Activated effector memory CD4-positive, alpha-beta T cell treated with anti-CD3 and anti-CD28 coated beads, Interleukin-2, amount 50 U/mL, for 16 hours (primary cell): ENCODE measurements at places on chromosomes 6 and 20.

- DNase-seq: no peak
Measured at GRCh38 chr20:17345321-17345720, 118.5 kb downstream of the PCSK2 start.

DNA sequence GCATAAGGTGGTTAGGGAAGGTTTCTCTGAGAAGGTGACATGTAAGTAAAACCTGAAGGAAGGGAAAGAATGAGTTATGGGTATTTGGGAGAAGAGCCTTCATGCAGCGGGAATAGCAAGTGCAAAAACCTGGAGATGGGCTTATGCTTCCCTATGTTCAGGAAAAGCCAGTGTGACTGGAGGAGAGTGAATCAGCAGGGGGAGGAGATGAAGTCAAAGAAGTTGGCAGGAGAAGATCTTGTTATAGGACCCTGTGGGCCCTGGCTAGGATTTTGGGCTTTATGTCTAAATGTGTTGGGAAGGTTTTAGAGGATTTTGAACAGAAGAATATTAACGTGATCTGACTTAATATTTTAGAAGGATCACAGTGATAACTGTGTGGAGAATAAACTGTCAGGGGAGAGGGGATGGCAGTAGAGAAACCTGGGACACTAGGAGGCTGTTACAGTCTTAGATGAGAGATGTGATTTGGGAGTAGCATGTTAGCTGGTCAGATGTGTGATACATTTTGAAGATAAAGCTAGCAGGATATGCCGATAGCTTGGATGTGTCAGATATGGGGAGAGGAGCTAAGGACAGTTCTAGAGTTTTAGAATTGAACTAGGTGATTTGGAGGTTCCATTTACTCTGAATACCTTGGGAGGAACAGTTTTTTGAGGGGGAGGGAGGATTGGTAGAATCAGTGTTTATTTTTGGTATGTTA, 41.0 kb downstream of the PHF3 start:
- DNase-seq: no peak

DNA sequence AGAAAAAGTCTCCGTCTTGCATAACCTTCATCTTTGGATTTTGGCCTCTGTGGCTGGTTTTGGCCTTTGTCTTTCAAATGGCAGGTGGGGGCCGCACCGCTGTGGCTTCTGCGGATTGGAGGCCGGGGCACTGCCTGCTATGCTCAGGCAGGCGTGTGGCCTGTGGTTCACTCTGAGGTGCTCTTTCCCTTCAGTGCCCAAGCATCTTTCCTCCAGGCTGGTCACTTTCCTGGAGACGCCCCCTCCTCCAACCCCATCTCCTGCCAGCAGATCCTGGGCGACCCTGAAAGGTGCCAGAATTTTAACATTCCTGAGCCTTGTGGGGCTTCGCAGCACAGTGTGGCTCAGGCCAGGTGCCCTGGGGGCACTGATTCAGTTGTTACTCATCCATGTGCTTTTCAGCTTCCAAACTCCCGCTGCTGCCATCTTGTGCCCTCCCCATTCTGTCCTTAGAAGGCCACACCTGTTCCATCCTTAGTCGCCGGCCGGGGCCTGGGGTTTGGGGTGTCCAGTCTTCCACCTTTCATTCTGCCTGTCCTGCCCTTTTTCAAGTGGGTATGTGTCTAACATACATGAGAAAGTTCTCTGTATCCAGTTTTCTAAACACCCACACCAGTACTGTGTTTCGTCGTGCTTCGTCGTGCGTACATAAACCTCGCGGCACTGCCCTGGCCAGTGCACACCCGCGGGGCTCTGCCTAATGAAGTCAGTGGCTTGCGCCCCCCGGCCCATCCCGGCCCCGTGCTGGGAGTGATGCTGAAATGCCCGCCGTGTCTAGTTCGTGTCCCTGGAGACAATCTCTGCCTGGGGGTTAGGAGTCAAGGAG, 12.1 kb downstream of the SS18L1 start:
- no peak for DNase-seq

DNA sequence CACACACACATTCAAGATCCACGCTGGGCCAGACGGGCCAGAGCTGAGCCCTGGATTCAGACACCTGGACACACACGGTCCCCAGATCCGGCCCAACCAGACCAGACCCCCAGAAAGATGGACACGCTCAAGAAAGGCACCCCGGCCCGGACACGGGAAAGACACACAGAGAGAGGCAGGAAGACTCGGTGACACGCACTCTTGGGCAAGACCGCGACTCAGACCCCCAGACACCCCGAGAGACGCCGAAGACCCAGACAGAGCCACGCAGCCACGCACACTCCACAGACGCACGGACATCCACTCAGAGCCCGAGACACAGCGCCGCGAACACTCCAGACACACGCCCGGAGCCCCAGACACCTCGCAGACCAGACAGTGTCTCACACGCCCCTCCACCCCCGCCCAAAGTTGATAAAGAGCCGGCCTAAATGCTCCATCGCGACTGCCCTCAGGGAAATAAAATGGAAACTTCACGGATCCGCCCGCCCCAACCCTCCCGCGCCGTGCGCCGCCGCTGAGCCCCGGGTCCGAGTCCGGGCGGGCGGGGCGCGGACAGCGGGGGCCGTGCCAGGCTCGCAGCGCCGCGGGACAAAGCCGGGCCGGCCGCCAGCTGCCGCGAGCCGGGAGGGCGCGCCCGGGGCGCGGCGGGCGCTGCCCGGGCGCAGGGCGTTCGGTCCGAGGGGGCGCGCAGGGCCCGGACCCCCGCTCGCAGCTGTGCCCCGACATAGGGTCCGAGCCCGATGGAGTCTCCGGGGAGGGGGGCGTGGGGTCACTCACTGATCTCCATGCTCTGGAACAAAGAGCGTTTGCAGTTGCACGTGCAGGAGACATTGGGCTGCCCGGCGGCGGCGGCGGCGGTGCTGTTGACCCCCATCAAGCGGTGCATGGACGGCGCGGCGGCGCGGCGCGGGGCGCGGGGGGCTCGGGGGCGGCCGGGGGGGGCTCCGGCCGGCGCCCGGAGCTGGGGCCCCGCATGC, 831 bp downstream of the PMEPA1 start:
- peak; percentile 76 for DNase-seq

DNA sequence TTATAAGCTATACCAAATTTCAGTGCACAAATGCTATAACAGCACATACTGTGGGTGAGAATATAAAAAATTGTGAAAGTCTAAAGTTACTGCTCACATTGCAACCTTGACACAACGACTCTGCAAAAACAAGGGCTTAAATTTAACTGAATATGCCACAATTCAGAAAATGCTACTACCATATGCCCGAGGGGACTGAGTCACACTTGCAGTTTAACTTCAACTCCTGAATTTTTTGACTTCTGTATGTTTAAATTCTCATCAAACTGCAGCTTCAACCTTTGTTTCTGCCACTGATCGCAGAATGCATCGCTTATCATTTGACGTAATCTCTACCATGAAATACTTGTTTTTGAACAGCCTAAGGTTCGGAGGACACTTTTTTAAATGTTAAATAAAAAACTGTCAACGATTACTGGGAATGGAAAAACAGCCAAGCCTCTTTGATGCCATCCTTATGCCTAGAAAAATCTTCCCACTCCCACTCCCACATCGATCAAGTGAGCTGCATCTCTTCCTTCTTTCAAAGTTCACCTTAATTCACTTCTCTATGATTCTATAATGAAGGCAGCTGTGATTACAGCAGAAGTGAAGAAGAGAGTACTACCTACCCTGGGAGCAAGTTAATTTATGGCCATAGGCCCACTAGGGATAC, 136.5 kb downstream of the ATXN1 start:
- no peak for DNase-seq

DNA sequence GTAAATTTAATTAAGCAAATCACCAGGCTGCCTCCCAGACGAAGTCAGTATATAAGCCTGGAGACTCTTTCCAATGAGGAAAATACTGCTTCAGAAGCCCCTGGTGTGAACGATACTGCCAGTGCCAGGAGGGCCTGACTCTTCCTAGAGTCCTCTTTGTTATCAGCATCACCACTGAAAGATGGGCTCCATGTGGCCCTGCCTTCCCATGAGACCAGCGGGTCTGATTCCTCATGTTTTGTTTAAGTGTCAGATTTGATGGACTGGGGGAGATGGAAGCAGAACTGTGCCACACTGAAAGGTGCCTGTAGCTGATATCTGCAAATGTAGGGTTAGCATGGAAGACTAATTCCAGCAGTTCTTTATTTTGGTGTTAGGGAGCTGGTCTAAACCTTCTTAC, 7.9 kb downstream of the NQO2 start:
- DNase-seq: no peak

DNA sequence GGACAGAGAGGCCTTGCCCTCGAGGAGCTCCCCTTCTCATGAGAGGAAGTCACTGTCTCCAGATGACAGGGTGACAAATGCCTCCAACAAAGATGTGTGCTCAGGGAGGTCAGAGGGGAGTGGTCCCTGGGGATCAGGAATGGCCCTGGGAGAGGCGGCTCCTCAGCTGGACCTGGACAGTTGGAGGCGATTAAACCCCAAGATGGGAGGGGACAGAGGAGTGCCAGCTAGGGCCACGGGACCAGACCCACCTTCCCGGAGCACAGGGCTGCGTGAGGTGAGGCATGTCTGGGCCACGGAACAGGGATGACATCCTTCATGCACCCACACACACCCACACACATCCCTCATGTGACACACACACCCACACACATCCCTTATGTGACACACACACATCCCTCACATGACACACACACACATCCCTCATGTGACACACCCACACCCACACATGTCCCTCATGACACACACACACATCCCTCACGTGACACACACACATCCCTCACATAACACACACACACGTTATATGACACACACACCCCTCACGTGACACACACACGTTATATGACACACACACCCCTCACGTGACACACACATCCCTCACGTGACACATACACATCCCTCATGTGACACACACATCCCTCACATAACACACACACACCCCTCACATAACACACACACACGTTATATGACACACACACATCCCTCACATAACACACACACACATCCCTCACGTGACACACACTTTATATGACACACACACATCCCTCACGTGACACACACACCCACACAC, 57.4 kb upstream of the SLCO4A1 start:
- no peak for DNase-seq

DNA sequence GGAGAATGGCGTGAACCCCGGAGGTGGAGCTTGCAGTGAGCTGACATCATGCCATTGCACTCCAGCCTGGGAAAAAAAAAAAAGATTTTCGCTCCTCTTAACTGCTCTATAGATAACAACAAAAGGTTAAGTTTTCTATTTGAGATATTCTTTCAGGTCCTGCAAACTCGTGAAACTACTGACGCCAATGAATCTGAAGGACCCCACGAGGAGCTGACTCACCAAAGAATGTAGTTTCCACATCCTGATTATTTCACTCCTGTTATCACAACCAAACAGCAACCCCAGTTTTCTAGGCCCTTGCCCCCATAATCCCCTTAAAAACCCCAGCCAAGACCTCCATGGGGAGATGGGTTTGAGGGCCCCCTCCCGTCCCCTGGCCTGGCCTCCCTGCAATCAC, 58.7 kb downstream of the OTOR start:
- no peak for DNase-seq

- no peak for DNase-seq
Measured at GRCh38 chr6:14436592-14437132, 319.1 kb downstream of the CD83 start.

DNA sequence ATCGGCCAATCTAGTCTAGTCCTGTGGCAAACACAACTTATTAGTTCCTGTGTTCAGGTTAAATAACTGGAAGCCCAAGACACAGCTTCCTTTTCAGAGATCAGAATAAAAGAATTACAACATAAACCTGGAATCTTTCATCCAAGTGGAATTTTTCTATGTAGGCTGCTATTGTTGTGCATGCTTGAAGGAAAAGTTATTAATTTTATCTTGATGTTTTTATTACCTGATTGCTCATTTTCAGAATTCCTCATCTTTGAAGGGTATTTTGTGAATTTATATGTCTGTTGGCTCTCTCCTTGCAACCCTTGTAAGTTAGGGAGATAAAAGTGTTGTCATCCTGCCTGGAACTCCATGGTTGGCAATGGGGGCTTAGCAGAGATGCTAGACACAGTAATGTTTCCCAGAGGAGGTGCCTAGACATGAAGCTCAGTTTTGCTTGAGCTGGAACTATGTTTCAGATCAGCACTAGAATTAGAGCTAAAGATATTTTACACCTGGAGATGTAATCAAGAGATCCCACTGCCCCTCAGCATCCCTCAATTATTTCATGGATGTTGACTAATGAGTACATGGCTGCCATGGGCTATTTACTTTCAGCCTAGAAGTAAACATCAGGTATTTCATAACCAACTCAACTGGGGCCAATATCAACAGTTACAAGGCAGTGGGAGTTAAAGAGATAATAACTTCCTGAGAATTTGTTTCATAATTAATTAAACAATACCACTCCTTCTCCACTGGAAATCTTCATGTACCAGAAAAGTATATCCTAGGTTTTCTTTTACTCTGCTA, 367.0 kb upstream of the MARCKS start:
- DNase-seq: no peak

DNA sequence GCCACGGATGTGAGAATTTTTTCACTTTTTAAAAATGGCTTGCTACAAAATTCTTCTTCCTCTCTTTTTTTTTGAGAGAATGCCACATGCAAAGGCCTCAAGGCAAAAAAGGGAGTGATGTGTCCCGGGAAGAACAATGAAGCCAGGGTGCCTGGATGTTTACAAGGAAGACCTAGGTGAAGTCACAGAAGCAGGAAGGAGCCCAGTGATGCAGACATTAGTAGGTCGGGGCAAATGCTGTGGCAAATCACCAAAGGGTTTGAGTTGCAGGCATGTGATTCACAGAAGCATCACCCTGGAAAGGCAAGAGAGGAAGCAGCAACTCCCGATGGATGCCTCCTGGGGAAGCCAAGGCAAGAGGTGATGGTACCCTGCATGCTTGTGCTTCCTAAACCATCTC, 46.8 kb downstream of the FARS2 start:
- DNase-seq: no peak

GRCh38 chr20:24469116-24469893, at the start of gene SYNDIG1:
Gene SYNDIG1 (plus strand): TSS chr20:24469629. CDS start chr20:24543098, 73,469 bp downstream.
- no peak for DNase-seq

DNA sequence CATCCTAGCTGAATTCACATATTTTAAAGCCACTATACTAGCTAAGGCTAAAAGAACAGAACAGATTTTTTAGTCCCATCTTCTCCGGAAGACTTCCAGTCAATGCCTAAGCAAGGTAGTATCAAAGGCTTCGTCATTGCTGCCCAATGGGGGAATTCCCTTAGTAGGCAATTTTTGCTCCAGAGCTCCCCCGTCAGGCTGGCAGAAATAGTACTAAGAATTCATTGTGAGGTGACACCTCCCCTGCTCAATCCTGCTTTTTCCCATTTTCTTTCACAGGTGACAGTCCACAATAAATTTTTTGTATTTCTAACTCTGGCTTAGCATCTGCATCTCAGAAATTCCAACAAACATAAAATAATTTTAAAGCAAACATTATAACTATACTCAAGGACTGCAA, 52.8 kb upstream of the SRSF6 start:
- no peak for DNase-seq
